Stimulated activated CD8-positive, alpha-beta memory T cell treated with anti-CD3 and anti-CD28 coated beads, Interleukin-4, amount 100 ng/mL, for 4 hours (primary cell): ENCODE measurements at places on chromosomes 11 and 22.

GRCh38 chr11:74479732-74480123 is 12.4 kb upstream of the KCNE3 start:
- DNase-seq: no peak

- DNase-seq: no peak
Measured at GRCh38 chr11:133238495-133238894, 293.8 kb downstream of the OPCML start.

DNA sequence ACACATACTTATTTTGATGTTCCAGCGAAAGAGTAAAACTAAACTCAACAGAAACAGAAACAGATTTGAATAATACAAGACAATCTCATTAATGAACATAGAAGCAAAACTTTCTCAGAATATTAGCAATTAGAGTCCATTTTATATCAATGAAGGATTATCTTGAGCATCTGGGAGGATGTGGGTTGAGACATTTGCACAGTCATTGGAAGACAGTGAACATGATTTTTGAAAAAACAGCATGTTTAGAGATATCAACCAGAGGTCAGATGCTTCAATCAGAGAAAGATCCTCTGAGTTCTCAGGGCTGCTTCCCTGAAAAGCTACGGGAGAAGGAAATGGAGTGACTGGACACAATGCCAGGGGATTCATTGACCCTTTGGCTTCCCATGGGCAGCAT is 35.9 kb upstream of the VPREB1 start:
- DNase-seq: no peak

GRCh38 chr11:45332276-45332934 is 46.3 kb upstream of the SYT13 start:
- no peak for DNase-seq

GRCh38 chr11:120386774-120387371 is 50.7 kb downstream of the ARHGEF12 start:
- no peak for DNase-seq

GRCh38 chr22:38021206-38021605 is 36.0 kb upstream of the PICK1 start:
- no peak for DNase-seq

GRCh38 chr11:100220801-100221200 is 466.3 kb upstream of the ARHGAP42 start:
- DNase-seq: no peak

- no peak for DNase-seq
Measured at GRCh38 chr11:31442086-31442485, 67.3 kb downstream of the IMMP1L start.

GRCh38 chr11:105179542-105180278 is 40.1 kb upstream of the CARD18 start:
- no peak for DNase-seq
